ENCODE measurements at places on chromosomes 6 and 20.

GRCh38 chr6:3194535-3195419, 32.7 kb downstream of the TUBB2B start:
- DNase-seq, result peak; percentile 37

DNA sequence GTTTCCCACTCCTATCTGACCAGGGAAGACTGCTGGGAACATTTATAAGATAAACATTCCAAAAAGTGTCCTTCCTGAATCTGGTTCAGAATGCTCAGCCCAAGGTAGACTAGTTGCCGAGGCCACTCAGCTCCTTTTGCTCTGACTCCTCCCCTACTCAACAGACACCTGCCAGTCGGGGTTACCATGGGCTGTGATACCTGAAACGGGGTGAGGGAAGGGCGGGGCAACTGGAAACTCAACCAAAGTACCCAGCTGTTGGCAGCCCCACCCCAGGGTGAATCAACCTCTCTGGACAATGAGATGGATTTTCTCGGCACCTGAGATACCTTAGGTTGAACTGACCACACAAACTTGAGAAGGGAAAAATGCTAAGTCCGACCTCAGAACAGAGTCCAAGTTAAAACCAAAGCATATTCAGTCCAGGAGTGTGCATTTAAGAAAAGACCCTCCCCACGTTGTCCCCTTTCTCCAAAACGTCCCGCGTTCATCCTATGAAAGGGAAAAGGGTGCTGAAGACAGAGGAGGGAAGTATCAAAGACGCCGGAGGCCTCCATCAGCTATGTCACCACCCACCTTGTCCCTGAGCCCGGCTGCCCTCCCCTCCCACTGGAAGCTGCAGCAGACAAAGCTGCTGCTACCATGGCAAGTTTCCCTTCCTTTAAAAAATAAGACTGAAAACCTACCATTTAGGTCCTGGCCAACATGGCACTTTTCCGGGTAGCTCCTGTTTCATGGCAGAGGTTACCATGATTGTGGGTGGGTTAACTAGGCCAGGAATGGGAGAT, 100.1 kb downstream of the SLC23A2 start:
- no peak for DNase-seq

- DNase-seq, result no peak
Measured at GRCh38 chr6:4291453-4292403, 156.4 kb upstream of the ECI2 start.

- DNase-seq, result peak; percentile 1
Measured at GRCh38 chr6:68639826-68640490, 4.9 kb downstream of the ADGRB3 start.

DNA sequence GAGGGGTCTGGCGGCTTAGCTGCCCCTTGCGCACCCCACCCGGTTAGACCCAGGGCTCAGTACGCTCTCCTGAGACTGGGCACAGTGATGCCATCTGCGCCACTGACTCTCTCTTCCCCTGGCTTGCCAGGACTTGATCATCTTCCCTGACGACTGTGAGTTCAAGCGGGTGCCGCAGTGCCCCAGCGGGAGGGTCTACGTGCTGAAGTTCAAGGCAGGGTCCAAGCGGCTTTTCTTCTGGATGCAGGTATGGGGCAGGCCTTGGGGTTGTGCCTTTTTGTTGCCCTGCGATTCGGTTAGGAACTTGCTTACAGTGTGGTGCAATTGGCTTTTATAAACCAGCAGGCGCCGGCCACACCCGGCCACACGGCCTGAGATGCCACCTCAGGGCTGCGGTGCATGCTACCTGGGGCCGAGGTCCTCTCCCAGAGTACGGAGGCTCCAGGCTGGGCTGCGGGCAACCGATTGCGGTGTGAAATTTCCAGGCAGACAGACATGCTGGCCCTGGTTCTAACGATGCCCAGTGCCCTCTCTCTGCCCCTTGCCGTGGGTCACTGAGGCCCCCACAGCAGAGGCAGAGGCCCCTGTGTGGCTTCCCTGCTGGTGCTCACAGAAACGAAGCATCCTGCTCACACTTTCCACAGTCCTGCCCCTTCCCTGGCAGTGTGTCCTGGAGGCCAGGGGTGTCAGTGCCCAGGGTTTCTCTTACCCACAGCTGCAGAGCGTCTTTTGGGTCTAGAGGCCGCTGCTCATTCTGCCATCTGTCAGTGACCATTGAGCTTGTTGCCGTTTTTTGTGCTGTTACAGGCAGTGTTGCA, 1.7 kb downstream of the ADRM1 start:
- DNase-seq, result no peak

DNA sequence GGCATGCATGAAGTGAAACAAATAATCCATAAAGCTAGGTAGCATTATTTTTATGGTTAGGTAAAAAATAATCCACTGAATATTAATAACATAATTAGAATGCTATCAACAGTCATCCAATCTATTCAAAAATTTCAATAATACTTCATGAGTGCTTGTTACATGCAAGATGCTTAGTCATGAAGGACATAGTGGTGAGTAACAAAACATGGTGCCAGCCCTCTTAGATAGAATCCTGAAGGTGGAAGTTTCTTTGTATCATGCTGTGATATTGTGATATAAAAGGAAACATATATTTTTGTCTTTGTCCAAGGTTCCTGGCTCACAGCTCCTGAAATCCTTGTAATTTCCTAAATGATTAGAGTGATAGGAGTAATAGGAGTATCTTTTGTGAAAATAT, 14.9 kb downstream of the RCAN2 start:
- no peak for DNase-seq

GRCh38 chr6:73586416-73586974, 65.7 kb upstream of the EEF1A1 start:
- DNase-seq, result no peak

- DNase-seq, result no peak
Measured at GRCh38 chr20:535958-536357, 7.6 kb downstream of the CSNK2A1 start.

DNA sequence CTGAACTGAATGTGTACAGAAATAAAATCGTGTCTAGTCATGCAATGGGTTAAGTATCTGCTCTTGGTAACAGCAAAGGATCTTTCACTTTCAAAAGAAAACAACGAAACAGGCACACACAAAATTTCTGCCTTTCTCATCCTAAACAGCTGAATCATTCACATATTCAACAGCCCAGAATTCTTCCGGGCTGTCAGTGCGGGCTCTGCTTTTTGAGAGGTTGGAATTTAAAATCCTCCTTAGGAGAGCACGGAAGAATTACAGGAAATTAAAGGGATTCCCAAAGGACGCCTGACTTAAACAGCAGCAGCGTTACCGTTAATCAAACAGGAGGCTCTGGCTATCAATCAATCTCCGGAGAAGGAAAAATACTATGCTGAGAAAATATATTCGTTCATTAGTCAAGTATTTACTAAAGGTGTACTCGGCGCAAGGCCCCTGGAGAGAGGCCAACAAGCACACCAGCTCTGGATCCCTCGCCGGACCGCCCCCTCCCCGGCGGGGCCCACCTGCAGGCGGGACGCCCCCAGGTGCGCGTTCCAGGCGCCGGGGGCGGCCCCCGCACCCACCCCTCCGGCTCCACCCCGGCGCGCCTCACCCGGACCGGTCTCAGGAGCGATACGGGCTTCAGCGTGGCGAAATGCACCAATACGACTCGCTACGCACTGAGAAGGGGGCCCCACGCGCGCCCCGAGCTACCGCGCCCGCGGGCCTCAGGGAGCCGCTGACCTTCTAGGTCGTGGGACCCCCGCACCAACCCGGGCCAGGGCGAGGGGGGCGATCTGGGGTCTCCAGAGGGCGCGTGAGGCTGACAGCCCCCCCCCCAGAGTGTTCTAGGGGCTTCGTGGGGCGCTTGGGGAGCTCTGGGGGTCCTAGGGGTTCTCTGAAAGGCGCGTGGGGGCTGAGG, 1.0 kb downstream of the NAPB start:
- DNase-seq, result peak; percentile 68

GRCh38 chr6:42269974-42270510, 52.4 kb upstream of the MRPS10 start:
- DNase-seq, result no peak

GRCh38 chr6:84763886-84764331, 489 bp downstream of the TBX18 start:
- peak; percentile 59 for DNase-seq
